ENCODE measurements at places on chromosomes 3 and 15.

- DNase-seq = no peak
Measured at GRCh38 chr3:48018841-48019240, 2.6 kb upstream of the MAP4 start.

DNA sequence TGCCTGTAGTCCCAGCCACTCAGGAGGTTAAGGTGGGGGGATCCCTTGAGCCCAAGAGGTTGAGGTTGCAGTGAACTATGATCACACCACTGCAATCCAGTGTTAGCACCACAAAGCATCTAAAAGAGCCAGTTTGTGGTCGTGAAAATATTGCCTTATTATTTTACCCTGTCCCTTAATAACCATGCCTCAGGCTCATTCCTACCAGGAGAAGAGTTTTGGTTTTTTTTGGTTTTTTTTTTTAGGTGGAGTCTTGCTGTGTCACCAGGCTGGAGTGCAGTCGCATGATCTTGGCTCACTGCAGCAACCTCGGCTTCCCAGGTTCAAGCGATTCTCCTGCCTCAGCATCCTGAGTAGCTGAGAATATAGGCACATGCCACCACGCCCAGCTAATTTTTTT, 17.9 kb upstream of the AVEN start:
- no peak for DNase-seq

- DNase-seq = no peak
Measured at GRCh38 chr15:92934716-92935115, 34.6 kb downstream of the CHD2 start.

- DNase-seq = peak; percentile 12
Measured at GRCh38 chr15:79981831-79982455, 10.9 kb upstream of the BCL2A1 start.

GRCh38 chr15:31207246-31207645, 105.7 kb upstream of the TRPM1 start:
- DNase-seq = no peak

DNA sequence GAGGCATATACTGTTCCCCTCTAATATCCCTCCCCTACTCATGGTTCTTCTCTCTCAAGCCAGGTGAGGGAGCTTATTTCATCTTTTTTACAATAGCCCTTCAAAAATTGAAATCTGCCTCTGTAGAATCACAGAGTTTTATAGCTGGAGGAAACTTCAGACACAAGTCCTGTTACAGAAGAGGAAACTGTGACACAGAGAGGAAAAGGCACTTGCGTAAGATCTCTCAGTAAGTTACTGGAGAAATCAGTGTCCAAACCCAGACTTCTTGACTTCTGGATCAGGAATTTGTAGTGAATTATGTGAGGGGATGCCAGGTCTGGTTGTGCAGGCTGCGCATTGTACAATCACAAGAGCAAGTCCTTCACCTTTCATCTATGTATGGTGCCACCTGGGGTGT, 4.6 kb downstream of the FGD5 start:
- no peak for DNase-seq

- DNase-seq = no peak
Measured at GRCh38 chr3:190360228-190360627, 27.7 kb upstream of the CLDN16 start.

- peak; percentile 14 for DNase-seq
Measured at GRCh38 chr15:93018574-93018973, 70.4 kb downstream of the RGMA start.

DNA sequence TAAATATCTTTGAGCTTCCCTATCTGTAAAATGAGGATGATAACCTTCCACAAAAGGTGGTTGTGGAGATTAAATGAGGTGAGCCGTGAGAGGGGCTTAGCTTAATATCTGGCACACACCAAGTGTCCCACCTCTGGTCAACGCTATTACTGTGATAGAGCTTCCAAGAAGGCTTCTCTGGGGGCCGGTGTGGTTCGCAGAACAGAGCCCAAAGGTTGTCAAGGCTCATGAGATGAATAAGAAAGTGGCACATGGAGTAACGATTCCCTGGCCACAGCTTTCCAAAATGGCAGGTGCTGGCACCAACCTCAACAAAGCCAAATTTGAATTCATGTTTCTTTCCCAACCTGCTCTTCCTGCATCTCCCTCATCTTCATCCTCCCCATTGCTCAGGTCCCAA, 10.4 kb downstream of the KY start:
- no peak for DNase-seq

DNA sequence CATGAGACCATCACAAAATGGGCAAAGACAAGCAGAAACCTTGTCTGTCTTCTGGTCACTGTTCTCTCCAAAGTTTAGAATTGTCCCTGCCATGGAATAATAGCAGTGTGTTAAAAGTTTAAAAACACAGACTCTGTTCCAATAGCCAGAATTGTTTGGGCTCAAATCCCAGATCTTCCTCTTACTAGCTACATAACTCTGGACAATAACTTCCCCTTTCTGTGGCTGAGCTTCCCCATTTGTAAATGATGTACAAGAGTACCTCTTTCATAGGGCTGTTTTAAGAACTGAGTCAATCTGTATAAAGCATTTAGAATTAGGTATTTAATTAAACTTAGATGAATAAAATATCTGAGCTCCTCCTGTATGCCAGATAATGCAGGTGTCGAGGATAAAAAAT, 623.0 kb downstream of the NTRK3 start:
- DNase-seq = no peak

All from NCI-H146 (cell line).